ENCODE measurements at places on chromosomes 1 and 21.

DNA sequence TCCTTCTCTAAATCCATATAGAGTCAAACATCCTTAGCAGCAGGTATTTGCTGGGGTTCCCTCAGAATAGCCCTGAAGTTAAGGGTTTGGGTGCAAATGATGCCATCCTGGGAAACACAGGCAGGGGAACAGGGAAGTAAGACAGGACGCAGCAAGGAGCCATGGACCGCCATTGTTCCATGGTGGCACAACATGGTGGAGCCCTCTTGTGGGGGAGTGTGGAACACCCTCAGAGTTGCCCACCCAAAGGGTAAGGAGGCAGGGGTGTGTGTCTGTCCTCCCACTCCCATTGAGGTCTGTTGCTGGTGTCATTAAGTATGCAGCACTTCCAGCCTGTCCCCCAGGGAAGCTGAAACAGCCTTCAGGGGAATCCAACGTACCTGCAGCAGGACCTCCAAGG is 20.4 kb upstream of the RCAN1 start:
- no peak for DNase-seq

- DNase-seq, result no peak
These were observed 680.8 kb downstream of the MATN1 start for GRCh38 chr1:30042438-30043147.

GRCh38 chr1:9473032-9473807 is 66.0 kb upstream of the SLC25A33 start:
- peak; percentile 73 for DNase-seq

GRCh38 chr1:174008979-174009378 is 13.2 kb downstream of the RC3H1 start:
- DNase-seq, result no peak

- DNase-seq, result no peak
These were observed 4.2 kb upstream of the S100A12 start for GRCh38 chr1:153379591-153379990.

- no peak for DNase-seq
These were observed 178.6 kb upstream of the HMGB4 start for GRCh38 chr1:33685256-33685655.

- DNase-seq, result no peak
These were observed 28.5 kb upstream of the SLC6A9 start for GRCh38 chr1:44059664-44060355.

DNA sequence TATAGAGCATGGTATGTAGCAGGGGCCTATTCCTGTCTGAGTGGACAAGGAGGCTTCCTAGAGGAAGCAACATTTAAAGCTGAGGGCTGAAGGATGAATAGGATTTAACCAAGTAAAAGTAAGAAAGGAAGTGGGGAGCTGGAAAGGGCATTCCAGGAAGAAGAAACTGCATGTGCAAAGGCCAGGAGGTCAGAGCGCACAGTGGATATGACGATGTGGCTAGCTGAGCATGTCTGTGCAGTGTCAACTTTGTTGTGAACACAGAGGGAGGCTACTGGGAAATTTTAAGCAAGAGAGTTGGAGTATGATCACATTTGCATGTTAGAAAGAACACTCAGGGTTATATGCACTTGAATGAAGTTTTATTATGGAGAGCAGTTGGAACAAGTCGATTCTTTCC is 28.6 kb upstream of the JUN start:
- DNase-seq, result no peak

DNA sequence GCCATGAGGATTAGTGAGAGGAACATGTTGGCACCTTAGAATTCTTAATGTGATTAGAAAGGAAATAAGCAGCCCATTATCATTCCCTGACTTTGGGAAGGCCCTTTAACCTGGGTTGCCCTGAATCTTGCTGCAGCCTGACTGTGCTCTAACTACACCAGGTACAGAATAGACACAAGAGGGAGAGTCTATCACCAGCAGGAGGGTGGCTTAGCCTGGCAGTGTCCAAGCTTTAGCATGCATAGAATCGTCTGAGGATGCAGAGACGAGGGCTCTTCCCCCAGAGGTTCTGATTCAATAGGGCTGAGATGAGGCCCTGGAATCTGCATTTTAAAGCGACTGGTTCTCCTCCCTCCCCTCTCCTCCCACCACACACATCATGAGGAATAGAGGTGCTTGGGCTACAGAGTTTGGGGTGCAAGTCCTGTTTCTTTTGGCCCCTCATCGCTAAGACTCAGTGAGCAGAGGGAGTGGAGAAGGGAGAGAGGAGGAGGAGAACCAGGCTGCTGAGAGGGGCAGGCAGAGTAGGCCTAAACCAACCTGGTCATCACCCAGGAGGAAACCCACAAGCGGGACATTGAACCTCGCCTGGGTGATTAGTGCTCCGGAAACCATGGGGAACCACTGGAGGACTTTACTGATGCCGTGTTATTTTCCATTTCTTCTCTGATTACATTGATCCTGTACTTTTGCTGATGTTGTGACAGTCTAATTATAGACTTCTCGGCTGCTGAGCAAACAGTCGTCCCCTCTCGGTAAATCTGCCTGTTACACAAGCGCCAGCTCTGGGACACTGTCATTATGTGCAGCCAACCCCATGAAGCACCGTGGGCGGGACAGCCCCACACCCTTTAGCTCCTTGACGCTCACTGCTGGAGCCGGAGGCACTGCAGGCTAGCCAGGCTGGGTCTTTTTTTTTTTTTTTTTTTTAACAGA is 6.3 kb upstream of the TENT5C start:
- no peak for DNase-seq

- DNase-seq, result no peak
These were observed 941 bp upstream of the TBCE start for GRCh38 chr1:235366286-235366685.

- DNase-seq, result no peak
These were observed 79.0 kb downstream of the HS2ST1 start for GRCh38 chr1:86993269-86993985.

GRCh38 chr1:63675420-63675931 is 82.3 kb downstream of the PGM1 start:
- no peak for DNase-seq

- no peak for DNase-seq
These were observed 85.9 kb downstream of the MRPL37 start for GRCh38 chr1:54285815-54286345.

- DNase-seq, result no peak
These were observed 74.8 kb upstream of the LRRN2 start for GRCh38 chr1:204760350-204760749.

GRCh38 chr1:175343945-175344344 is 151.4 kb upstream of the KIAA0040 start:
- DNase-seq, result no peak

DNA sequence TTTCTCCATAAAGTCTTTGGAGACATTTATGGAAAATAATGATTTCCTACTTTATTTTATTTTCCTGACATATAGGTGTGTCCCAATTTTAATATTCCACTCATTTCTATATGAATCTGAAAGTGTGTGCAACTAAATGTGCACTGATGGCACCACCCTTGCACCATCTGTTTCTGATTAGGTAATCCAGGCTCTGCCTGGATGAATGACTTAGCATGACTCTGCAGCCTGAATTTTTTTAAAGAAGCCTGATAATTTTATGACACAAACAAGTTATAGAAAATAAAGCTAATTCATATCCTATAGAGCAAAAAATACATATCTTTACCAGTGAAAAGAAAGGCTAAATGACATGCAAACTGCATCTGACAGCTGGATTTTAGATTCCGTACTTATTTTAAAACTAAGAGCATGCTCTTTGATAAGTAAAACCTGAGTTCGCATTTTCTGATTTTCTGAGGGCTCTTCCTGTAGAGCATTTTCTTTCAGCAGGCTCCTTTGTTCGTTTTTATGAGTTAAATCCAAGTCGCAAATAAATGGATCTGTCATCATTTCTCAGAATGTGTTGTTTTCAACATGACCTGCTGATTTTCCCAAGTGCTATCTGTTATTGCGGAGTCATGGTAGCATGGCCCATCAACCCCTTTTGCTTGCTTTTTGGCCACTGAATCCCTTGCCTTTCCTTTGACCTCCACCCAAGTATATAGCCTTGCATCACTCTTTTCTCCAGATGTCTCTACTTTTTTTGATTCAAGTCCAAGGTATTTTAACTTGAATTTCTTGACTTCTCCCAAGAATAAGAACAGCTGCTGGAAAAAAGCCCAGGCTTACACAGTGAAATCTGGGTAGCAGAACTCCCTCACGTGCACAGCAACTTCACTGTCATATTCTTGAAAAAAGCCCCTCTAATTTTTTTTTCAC is 52.8 kb upstream of the LYPLAL1 start:
- peak; percentile 48 for DNase-seq

- no peak for DNase-seq
These were observed 9.9 kb upstream of the DIPK1A start for GRCh38 chr1:92970990-92971689.

- DNase-seq, result no peak
These were observed 95.6 kb downstream of the PTPRC start for GRCh38 chr1:198734323-198735008.

DNA sequence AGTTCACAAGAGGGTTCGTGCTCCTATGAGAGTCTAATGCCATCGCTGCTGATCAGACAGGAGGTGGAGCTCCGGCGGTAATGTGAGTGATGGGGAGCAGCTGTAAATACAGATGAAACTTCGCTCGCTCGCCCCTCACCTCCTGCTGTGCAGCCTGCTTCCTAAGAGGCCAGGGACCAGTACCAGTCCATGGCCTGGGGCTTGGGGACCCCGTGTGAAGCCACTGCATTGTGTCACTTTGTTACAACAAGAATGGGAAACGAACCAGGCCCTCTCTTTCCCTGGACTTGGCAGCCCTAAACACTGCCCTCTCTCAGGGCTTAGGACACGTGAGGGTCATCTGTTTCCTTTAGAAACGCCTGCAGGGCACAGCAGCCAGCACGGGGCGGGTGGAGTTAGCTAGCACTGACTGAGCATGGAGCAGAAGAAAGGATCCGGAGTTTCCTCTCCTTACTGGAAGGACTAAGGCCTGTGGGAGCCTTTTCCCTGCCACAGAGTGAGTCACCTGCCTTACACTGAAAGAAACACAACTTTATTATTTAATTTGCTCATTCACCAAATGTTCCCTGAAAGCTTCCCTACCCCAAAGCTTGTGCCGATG is 185.2 kb upstream of the TMEM51 start:
- peak; percentile 62 for DNase-seq

DNA sequence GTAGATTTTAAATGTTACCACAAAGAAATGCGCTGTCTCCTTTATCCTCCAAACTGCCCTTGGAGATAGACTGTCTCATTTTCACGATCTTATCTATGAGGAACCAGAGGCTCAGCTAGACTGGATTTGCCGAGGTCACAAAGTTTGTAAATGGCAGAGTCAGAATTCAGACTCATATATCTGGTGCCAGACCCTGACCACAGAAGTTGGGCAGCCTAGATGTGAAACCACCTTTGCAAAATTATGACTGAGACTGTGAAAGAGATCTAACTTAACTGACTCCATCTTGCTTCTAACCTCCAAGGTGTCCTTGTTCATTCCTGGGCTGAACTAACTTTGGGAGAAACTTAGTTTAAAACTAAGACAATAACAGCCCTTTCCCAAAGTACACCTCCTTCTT is 14.1 kb downstream of the CNR2 start:
- DNase-seq, result no peak

DNA sequence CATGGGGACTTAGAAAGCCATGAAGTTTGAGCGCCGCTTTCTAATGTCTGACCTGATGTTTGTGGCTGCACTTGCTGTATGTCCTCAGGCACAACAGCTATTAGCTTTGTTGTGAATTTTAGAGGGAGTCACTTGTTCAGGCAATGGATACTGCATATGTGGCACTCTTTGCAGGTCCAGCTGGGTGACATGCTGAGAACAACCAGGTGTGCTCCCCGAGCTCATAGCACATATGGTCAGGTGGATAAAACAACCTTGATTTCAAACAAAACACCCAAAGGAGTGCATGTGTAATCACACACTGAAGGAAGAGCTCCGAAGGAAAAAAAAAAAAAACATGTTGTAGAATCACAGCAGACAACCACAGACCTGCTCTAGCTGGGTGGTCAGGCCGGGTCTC is 178.6 kb downstream of the BACH1 start:
- no peak for DNase-seq

DNA sequence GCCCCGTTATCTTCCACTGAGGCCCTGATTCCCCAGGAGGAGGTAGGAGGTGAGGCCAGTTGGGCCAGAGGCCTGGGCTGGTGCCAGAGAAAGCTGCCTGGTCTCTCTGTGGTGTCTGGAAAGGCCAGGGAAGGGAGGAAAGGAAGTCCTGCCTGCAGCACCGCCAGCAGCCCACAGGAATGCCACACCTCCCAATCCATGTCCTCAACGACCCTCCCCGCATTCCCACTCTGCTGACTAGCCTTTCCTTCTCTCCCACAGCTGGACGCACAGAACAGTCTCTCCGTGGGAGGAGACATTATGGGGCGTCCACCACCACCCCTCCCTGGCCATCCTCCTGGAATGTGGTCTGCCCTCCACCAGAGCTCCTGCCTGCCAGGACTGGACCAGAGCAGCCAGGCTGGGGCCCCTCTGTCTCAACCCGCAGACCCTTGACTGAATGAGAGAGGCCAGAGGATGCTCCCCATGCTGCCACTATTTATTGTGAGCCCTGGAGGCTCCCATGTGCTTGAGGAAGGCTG is 18.0 kb downstream of the CSF1 start:
- no peak for DNase-seq

DNA sequence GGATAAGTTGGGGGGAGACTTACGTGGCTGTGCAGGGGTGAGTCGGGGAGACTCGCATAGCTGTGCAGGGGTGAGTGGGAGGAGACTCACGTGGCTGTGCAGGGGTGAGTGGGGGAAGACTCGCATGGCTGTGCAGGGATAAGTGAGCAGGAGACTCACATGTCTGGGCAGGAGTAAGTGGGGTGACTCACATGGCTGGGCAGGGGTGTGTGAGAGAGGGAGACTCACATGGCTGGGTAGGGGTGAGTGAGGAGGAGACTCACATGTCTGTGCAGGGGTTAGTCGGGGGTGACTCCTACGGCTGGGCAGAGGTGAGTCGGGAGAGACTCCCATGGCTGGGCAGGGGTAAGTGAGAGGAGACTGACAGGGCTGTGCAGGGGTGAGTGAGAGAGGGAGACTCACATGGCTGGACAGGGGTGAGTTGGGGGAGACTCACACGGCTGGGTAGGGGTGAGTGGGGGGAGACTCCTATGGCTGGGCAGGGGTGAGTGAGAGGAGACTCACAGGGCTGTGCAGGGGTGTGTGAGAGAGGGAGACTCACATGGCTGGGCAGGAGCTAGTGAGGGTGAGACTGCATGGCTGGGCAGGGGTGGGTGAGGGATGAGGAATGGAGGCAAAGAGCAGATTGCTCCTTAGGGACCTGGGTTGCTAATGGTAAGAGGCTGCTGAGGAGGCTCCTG is 56.0 kb upstream of the ABCG1 start:
- no peak for DNase-seq

DNA sequence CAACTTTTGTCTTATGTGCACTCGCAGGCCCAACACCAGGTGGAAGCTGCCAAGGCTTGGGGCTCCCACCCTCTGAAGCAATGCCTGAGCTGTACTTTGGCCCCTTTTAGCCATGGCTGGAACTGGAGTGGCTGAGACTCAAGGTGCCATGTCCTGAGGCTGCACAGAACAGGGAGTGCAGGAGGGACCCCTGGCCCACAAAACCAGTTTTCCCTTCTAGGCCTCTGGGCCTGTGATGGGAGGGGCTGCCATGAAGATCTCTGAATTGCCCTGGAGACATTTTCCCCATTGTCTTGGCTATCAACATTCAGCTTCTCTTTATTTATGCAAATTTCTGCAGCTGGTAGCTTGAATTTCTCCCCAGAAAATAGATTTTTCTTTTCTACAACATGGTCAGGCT is 57.6 kb downstream of the ROR1 start:
- no peak for DNase-seq

- DNase-seq, result no peak
These were observed 125.4 kb downstream of the FOXD2 start for GRCh38 chr1:47563201-47563600.

All from non-pigmented ciliary epithelial cell (primary cell).